ENCODE measurements at places on chromosomes 6 and 20. TPM values are rescaled to one million over a fixed set of nuclear protein-coding genes. Genes with fewer than 3 reads are reported as not detected.
A peak's percentile ranks its signal among the peaks of the same experiment; 100 is the strongest.

GRCh38 chr20:62885896-62886708 is 24.5 kb upstream of the TCFL5 start:
- no peaks in the 10 kb centered on the region for H3K4me1 ChIP-seq
- no peaks in the 10 kb centered on the region for H3K27me3 ChIP-seq
- H3K36me3 ChIP-seq: peaks cover 19% of the 10 kb centered on the region
- DNase-seq: no peak
- H3K4me3 ChIP-seq: no peak overlapping the region

GRCh38 chr20:35307666-35308653 is 15.7 kb upstream of the FAM83C start:
- peaks cover 9% of the 10 kb centered on the region for H3K4me1 ChIP-seq
- H3K27me3 ChIP-seq: no peaks in the 10 kb centered on the region
- no peak for DNase-seq
- H3K27ac ChIP-seq: peak overlapping the region; percentile 31

DNA sequence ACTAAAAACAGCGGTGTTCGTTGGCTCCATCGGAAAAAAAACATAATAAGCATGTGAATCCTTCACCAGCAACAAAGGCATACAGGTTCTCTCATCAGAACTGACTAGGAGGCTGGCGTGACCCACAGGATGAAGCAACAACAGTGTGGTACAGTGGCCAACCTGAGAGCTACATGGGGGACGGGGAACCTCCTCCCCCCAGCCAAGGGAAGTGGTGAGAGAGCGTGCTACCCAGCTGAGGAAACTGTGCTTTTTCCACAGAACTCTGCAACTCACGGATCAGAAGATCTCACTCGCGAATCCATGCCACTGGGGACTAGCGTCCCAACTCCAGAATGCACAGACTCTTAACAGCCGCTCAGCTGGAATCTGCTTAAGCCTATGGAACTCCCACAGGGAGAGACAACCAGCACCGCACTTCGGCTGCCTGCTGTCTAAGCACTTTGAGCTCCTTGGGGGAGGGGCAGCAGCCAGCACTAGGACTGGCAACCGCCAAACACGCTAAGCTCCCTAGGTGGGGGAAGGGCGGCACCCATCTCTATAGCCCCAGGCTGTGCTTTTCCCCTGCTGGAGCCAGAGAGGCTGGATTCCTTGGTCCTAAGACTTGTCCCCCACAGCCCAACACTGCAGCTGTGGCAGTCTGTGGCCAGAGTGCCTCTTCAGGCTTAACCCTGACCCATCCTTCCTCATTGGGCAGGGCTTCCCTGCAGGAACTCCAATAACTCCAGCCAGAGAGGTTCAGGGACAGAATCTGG is 538.3 kb upstream of the BTBD3 start:
- no peaks in the 10 kb centered on the region for H3K27me3 ChIP-seq
- peak overlapping the region; percentile 52 for H3K4me3 ChIP-seq
- peaks cover 3% of the 10 kb centered on the region for H3K36me3 ChIP-seq
- peak; percentile 20 for DNase-seq

- peaks cover 15% of the 10 kb centered on the region for H3K4me1 ChIP-seq
- H3K27me3 ChIP-seq: peaks cover 68% of the 10 kb centered on the region
- no peak overlapping the region for H3K27ac ChIP-seq
- peak overlapping the region; percentile 5 for H3K4me3 ChIP-seq
These were observed 2.8 kb upstream of the FOXC1 start for GRCh38 chr6:1606780-1607515.

GRCh38 chr6:14466278-14466677 is 348.7 kb downstream of the CD83 start:
- H3K4me1 ChIP-seq: peaks cover 3% of the 10 kb centered on the region
- no peak overlapping the region for H3K27ac ChIP-seq
- no peaks in the 10 kb centered on the region for H3K27me3 ChIP-seq
- H3K36me3 ChIP-seq: peaks cover 18% of the 10 kb centered on the region
- no peak overlapping the region for H3K4me3 ChIP-seq
- no peak for DNase-seq

- no peak overlapping the region for H3K27ac ChIP-seq
- H3K27me3 ChIP-seq: peaks cover 6% of the 10 kb centered on the region
- peak overlapping the region; percentile 67 for H3K4me3 ChIP-seq
- peaks cover 11% of the 10 kb centered on the region for H3K36me3 ChIP-seq
- H3K4me1 ChIP-seq: no peaks in the 10 kb centered on the region
These were observed 572 bp downstream of the SLC2A4RG start for GRCh38 chr20:63740070-63740626.

GRCh38 chr6:157300436-157300835 is 22.9 kb downstream of the TMEM242 start:
- no peaks in the 10 kb centered on the region for H3K27me3 ChIP-seq
- DNase-seq: no peak
- H3K4me3 ChIP-seq: no peak overlapping the region

The MCCD1 gene
- not detected for total RNA-seq

Measured in progenitor cell of endocrine pancreas (in vitro differentiated cells).